Psoas muscle (tissue), 8 donors: ENCODE measurements at places on chromosomes 2 and 18.

DNA sequence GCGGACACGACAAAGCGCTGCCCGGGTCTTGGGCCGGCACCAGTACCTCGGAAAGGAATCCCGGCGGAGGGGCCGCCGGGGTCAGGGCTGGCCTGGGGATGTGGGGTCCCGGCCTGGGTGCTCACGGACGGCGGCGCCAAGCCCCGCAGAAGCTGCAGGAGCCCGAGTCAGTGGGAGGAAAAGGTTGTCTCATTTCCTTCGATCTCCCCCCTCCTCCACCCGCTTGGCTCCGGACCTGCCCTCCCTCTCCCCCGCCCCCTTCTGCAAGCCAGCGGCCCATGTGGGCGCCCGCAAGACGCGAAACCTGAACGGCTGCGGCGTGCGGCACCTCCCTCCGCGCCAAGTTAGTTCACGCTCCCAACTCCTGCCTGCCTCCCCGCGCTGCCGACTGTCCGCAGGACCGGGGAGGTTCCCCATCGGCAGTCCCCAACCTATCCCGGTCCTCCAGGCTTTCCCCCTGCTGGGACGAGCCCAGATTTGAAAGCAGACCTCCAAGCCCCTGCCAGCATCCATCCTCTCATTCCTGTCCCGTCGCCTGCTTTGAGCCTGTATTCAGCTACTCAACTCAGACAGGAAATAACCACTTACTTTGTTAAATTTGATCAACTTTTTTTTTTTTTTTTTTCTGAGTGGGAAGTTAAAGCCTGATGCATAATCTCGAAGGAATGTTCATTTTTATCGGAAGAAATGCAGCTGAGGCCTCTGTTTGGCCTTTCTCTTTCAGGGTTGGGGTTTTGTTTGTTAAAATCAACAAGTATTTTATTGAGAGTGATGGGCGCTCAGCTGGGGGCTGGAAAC lies at the start of gene EVA1A:
Gene EVA1A (minus strand): TSS at position 172 of the 798 bp plus-strand sequence. CDS start 42,799 bp downstream, outside the sequence.
- peak within 1 kb of the TSS; percentile 50 for H3K27ac ChIP-seq
- no peak for DNase-seq
- no peaks in the 10 kb centered on the region for H3K27me3 ChIP-seq
- peaks cover 5% of the 10 kb centered on the region for H3K4me1 ChIP-seq
- H3K4me3 ChIP-seq: peak within 1 kb of the TSS; percentile 70

- no peaks in the 10 kb centered on the region for H3K36me3 ChIP-seq
- peaks cover 34% of the 10 kb centered on the region for H3K4me1 ChIP-seq
- DNase-seq: peak; percentile 82
- H3K27ac ChIP-seq: peak overlapping the region; percentile 68
- H3K4me3 ChIP-seq: no peak overlapping the region
- no peaks in the 10 kb centered on the region for H3K27me3 ChIP-seq
Measured at GRCh38 chr2:71940695-71941094, 207.0 kb downstream of the CYP26B1 start.

GRCh38 chr2:9331704-9332103 lies 91.6 kb downstream of the ITGB1BP1 start:
- H3K4me1 ChIP-seq: peaks cover 1% of the 10 kb centered on the region
- no peak for DNase-seq
- H3K27ac ChIP-seq: no peak overlapping the region
- H3K4me3 ChIP-seq: no peak overlapping the region
- H3K27me3 ChIP-seq: no peaks in the 10 kb centered on the region
- H3K36me3 ChIP-seq: no peaks in the 10 kb centered on the region

GRCh38 chr2:9115229-9115628 lies 91.4 kb upstream of the ASAP2 start:
- no peaks in the 10 kb centered on the region for H3K27me3 ChIP-seq
- H3K36me3 ChIP-seq: no peaks in the 10 kb centered on the region
- no peaks in the 10 kb centered on the region for H3K4me1 ChIP-seq
- H3K4me3 ChIP-seq: no peak overlapping the region
- DNase-seq: no peak

GRCh38 chr18:13019301-13019700 lies 28.1 kb downstream of the CEP192 start:
- no peak overlapping the region for H3K4me3 ChIP-seq

DNA sequence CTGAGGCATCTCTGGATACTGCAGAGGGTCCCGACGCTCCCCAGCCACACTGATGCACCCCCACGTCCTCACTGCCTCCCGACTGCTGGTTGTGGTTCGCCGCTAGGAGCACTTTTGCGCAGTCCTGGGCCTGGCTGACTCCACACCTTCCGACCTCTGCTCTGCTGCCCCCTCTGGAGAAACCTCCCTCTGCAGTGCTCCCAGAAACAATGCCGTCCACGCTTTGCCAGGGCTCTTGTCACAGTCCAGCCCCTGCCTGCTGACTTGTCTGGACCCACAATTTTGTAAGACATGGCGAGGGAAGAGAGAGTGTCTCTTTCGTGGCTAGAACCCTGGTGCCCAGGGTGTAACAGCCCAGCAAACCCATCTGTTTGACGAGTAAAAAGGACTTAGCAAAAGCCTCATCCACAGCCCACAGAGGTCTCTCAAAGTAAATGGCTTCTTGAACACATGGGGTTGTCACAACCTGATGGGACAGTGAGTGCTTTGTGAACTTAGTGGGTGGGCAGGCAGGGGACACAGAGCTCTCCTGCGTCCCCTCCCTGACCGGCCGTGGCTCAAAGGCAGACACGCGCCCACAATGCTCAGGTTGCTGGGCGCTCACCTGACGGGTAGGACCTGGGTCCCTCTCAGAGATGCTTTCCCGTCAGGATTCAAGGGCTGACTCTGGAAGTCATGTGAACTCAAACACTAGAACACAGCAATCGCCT lies 4.0 kb downstream of the COPS9 start:
- peaks cover 26% of the 10 kb centered on the region for H3K4me1 ChIP-seq
- H3K4me3 ChIP-seq: no peak overlapping the region
- peak; percentile 19 for DNase-seq
- H3K27ac ChIP-seq: no peak overlapping the region
- H3K36me3 ChIP-seq: peaks cover 7% of the 10 kb centered on the region

GRCh38 chr2:145851730-145852129 lies 1331.8 kb upstream of the ZEB2 start:
- no peaks in the 10 kb centered on the region for H3K27me3 ChIP-seq
- DNase-seq: no peak
- H3K4me3 ChIP-seq: no peak overlapping the region

DNA sequence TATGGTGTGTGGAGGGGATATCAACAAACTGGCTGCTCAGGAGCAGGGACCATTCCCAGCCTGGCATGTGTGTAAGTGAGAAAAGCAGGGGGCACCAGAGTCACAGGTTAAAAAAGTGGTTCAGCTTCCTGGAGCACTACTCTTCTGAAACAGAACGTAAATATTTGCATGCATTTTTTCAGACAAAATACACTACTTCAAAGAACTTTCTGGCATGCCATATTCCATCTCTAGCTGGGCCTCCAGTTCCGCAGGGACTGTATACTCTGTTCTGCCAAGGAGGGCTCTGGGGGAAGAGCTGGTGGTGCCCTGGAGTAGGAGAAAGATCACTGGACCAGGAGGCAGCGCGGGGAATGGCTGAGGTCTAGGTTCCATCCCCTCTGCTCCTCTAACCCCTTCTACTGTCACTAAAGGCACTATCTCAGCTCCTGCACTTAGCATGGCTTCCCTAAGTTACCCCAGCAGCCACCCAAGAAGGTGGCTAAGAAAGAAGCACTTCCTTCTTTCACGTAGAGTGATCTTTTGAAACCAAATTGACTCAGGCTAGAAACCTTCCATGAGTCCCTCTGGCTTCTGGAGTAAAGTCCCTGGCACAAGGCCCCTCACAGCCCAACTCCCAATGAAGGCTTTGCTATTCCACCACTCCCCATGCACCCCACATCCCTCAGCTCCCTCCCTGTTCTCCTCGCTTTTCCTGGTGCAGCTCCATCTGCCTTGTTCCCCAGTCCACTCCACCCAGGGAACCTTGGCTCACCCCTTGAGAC lies 57.6 kb upstream of the CABLES1 start:
- H3K27me3 ChIP-seq: no peaks in the 10 kb centered on the region
- no peaks in the 10 kb centered on the region for H3K36me3 ChIP-seq
- H3K27ac ChIP-seq: no peak overlapping the region
- no peak for DNase-seq

DNA sequence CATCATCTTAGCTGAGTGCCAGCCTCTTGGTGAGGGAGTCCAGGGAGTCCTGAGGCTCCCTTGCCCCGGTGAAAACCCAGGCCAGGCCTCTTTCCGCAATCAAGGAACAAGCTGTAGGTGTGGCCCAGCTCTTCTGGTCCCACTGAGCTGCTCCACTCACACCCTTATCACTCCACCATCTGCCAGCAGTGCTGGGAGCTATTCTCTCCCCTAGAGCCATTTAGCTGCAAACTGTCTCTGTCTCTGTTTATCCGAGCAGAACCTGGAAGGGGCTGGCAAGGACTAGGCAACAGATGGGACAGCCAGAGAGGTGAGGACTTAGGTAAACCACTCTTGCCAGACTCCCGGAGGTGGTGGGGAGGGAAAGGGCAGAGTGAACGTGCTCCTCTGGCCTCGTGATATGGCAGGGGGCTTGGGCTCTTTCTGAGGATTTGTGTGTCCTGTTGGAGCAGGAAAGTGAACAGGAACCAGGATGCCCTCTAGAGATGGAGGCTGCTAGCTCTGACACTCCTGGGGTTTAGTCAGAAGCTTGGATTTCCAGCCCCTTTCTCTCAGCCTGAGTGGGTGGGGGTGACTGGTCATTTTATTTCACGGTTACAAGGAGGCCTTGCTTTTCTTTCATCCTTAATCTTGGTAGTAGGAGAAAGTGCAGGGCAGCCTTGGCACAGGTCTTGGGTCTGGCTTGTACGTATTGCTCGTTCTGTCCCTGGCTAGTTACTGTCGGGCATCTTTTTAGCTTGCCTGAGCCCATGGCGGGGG lies 19.6 kb downstream of the B3GNT2 start:
- H3K36me3 ChIP-seq: no peaks in the 10 kb centered on the region
- H3K27ac ChIP-seq: no peak overlapping the region
- peaks cover 8% of the 10 kb centered on the region for H3K4me1 ChIP-seq

DNA sequence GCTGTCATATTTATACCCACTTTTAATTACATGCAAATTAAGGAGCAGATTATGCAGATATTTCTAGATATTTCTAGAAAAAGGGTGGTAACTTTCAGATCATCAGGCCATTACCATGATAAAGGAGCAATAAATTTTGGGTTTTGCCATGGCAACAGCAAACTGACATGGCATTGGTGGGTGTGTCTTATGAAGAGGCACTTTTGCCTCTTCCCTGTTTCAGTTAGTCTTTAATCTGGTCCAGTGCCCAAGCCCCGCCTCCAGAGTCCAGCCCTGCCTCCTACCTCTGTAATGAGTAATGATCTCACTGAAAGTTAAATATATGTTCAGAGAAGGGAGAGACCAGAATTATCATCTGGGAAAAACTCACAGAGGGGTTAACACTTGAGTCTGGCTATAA lies 124.8 kb downstream of the SCG2 start:
- no peak overlapping the region for H3K4me3 ChIP-seq
- H3K27me3 ChIP-seq: no peaks in the 10 kb centered on the region
- no peaks in the 10 kb centered on the region for H3K4me1 ChIP-seq
- no peaks in the 10 kb centered on the region for H3K36me3 ChIP-seq

GRCh38 chr2:235986361-235986760 lies 181.8 kb downstream of the GBX2 start:
- no peaks in the 10 kb centered on the region for H3K27me3 ChIP-seq
- no peaks in the 10 kb centered on the region for H3K36me3 ChIP-seq
- H3K4me1 ChIP-seq: no peaks in the 10 kb centered on the region
- no peak for DNase-seq

DNA sequence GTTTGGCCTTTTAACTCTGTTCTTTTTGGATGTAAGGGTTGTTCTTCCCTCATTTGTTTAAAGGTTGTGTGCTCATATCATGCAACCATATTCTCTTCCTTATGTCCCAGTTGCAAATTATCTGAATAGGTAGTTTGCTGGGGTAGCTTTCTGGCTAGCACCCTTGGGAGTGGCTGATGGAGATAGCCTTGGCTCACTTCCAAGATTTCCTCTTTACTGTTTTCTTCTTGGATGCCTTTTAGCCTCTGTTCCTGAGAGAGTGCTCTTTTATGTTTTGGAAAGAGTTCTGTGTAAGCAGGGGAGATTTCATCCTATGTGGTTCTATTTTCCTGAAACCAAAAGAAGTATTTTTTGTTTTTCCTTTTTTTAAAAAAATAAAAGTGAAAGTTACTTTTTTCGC lies 25.4 kb downstream of the USP14 start:
- no peaks in the 10 kb centered on the region for H3K36me3 ChIP-seq
- H3K4me1 ChIP-seq: no peaks in the 10 kb centered on the region
- H3K27me3 ChIP-seq: no peaks in the 10 kb centered on the region
- no peak overlapping the region for H3K27ac ChIP-seq

GRCh38 chr18:79323471-79323870 lies 72.3 kb upstream of the NFATC1 start:
- no peak for DNase-seq
- no peaks in the 10 kb centered on the region for H3K27me3 ChIP-seq
- H3K4me3 ChIP-seq: no peak overlapping the region
- no peak overlapping the region for H3K27ac ChIP-seq
- H3K4me1 ChIP-seq: no peaks in the 10 kb centered on the region

DNA sequence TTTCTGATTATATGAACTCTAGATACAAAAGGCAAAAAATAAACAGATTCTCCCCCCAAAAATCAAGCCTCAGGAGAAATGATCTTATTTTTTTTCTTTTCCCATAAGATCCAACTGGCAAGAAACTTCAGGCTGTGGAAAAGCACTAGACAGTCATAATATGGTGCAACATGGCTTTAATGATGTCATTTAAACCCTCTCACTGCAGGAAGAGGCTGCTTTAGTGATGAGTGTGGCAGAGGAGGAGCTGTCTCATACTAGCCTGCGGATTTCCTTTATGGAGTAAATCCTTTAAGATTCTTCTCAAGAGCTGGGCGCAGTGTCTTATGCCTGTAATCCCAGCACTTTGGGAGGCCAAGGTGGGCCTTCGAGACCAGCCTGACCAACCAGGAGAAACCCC lies 83.3 kb upstream of the CD28 start:
- no peak overlapping the region for H3K4me3 ChIP-seq
- H3K27ac ChIP-seq: no peak overlapping the region
- no peaks in the 10 kb centered on the region for H3K27me3 ChIP-seq
- no peaks in the 10 kb centered on the region for H3K36me3 ChIP-seq
- DNase-seq: no peak
- H3K4me1 ChIP-seq: no peaks in the 10 kb centered on the region

- no peak overlapping the region for H3K27ac ChIP-seq
- no peaks in the 10 kb centered on the region for H3K36me3 ChIP-seq
- no peaks in the 10 kb centered on the region for H3K27me3 ChIP-seq
Measured at GRCh38 chr2:205908212-205909183, 177.5 kb downstream of the INO80D start.

DNA sequence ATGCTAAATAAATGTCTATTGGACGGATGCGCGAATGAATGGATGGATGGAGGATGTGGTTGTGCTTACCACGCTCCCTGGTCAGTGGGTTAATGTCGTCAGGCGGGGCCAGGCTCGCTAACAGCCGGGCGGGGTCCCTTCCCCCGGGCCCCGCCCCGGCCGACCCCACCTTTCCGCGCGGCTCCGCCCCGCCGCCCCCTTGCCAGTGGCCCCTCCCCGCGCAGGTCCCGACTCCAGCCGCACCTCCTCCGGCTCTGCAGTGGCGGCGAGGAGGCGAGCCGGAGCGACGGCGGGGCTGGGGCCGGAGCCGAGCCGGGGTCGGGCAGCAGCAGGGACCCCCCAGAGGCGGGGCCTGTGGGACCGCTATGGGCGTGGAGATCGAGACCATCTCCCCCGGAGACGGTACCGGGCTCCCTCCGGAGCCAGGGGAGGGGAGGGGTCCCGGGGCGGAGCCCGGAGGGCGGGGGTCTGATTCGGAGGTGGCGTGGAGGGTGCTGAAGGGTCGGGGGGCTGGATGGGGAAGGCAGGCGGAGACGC lies at the start of gene FKBP1B:
Gene FKBP1B (plus strand): TSS at position 257 of the 537 bp plus-strand sequence. CDS start 109 bp downstream, at position 366.
- H3K27me3 ChIP-seq: peaks cover 7% of the 10 kb centered on the region
- peak within 1 kb of the TSS; percentile 16 for H3K27ac ChIP-seq
- DNase-seq: peak; percentile 61

- H3K27ac ChIP-seq: no peak overlapping the region
- H3K4me1 ChIP-seq: no peaks in the 10 kb centered on the region
- no peak for DNase-seq
- H3K36me3 ChIP-seq: no peaks in the 10 kb centered on the region
- no peaks in the 10 kb centered on the region for H3K27me3 ChIP-seq
Measured at GRCh38 chr18:32530947-32531651, 60.4 kb upstream of the GAREM1 start.
